ENCODE measurements at places on chromosomes 3 and 15.

- no peak for DNase-seq
Measured at GRCh38 chr3:20068512-20069177, 28.4 kb downstream of the KAT2B start.

- no peak for DNase-seq
Measured at GRCh38 chr3:88632226-88632625, 475.2 kb upstream of the EPHA3 start.

DNA sequence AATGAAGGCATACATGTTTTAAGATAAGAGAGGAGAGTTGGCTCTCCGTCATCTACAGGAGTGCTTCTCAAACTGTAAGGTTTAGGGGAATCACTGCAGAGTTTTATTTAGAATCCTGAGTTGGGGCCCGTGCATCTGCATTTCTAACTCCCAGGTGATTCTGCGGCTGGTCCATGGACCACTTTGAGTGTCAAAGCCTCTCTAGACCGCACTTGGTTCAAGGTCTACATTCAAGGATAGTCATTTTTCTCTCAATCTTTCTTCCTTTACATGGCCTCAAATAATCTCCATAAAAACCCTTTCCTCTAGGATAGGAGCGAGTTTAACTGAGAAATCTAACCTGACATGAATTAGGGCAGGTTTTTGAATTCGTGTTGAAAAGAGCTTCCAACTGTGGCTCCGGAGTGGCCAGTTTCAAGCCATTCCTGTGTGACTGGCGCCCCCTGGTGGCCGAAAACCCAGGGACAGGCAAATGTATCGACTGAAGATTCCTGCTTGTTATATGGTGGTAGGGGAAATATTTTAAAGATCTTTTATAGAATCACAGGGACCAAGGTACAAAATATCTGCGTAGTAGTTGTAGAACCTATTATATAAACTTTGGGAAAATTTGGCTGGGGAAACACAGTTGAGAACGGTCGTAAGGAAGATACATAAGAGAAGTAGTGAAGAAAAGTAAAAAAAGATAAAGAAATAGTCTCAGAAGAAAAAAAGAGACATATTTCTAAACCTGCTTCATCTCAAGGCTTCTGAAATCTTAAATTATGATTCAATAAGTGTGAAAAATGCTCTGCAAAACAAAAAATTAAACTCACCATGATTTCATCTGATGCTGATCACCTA is 11.9 kb downstream of the GABRR3 start:
- peak; percentile 93 for DNase-seq

- no peak for DNase-seq
Measured at GRCh38 chr3:179943117-179943880, 93.4 kb downstream of the PEX5L start.

- DNase-seq, result no peak
Measured at GRCh38 chr15:39586387-39587095, 5.7 kb downstream of the THBS1 start.

DNA sequence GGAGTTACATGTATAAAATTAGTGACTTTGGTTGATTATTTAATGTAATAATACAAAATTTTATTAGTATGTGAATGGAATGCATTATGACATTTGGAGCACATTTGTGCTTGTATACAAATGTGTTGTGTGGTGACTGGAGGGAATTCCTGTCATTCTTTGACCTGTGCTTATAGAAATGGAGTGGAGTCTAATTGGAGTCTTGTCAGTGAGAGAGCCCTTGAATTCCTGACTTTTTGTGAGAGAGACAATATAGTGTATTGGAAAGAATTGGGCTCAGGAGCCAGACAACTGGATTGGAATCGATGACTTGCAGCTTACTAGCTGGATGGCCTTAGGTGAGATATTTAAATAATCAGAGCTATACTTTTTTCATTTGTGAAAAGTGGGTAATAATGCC is 9.4 kb downstream of the TCF12 start:
- no peak for DNase-seq

DNA sequence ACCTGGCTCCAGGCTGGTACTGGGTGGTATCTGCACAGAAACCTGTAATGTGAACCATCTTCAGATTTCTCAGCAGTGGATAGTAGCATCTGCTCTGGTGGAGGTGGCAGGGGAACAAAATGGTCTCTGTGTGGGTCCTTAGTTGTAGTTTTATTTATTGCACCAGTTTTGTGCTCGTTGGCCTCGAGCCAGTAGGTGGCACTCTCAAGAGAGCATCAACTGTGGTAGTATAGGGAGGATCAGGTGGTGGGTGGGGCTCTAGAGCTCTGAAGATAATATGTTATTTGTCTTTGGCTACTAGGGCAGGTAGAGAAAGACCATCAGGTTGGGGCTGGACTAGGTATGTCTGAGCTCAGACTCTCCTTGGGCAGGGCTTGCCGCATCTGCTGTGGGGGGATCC is 254.0 kb upstream of the GPR149 start:
- no peak for DNase-seq

- DNase-seq, result no peak
Measured at GRCh38 chr3:159165961-159166360, 364.1 kb downstream of the MFSD1 start.

- no peak for DNase-seq
Measured at GRCh38 chr3:4340411-4341335, 37.5 kb downstream of the SETMAR start.

DNA sequence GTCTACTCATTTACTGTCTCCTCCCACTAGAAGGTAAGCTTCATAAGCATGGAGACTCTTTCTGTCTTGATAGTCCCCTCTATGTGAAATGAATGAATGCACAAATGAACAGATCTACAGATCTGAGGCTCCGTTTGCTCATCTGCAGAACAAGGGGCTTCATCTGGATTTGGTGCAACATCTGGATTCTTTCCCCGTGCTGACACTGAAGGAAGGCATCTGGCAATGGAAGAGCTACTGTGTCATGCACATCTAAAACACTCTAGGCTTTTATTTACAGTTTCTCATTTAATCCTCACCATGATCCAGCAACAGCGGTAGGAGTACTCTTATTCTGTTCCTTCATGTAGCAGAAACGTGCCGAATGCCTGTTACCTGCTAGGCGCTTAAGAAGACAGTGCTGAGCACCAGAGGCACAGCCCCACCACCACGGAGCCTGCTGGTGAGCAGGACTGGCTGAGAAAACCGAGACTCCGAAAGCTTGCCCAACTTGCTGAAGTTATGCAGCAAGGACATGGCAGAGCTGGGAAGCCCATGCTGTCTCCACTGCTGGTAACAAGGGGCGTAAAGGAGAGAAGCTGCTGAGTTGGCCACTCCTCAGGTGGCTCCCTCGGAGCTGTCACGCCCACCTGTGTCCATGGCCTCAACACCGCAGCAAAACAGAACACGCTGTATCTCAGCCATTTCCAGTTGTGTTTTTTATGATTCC is 31.1 kb downstream of the LSM3 start:
- no peak for DNase-seq

- DNase-seq, result peak; percentile 81
Measured at GRCh38 chr15:31391687-31392671, 65.3 kb downstream of the KLF13 start.

- no peak for DNase-seq
Measured at GRCh38 chr15:34358367-34358766, 8.6 kb downstream of the LPCAT4 start.

DNA sequence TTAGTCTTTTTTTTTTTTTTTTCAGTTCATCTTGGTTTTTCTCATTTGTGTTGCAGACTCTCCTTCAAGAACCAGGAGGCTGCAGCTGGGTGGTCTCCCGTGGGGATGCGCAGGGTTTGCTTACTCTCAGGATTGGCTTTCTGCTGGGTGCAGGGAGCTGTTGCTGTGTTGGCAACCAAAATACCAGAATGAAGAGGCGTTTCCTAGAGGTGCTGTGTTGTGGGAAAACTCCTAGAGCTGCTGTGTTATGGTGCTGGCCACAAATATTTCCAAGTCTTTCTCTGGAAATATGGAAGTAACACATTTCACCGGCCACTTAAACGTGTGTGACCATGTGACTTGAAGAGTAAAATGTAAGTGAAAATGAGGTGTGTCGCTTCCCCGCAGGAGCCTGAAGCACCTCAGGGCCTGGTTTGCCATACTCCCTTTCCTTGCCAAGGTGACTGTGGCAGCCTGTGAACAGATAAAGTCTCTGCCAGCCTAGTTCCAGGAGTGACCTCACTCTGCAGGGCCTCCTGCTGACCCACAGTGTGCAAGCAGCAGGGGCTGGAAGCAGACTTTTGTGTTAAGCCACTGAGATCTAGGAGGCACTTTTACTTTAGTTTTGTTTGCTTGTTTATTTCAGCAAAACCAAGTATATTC is 258.9 kb downstream of the ADAMTS17 start:
- DNase-seq, result no peak

DNA sequence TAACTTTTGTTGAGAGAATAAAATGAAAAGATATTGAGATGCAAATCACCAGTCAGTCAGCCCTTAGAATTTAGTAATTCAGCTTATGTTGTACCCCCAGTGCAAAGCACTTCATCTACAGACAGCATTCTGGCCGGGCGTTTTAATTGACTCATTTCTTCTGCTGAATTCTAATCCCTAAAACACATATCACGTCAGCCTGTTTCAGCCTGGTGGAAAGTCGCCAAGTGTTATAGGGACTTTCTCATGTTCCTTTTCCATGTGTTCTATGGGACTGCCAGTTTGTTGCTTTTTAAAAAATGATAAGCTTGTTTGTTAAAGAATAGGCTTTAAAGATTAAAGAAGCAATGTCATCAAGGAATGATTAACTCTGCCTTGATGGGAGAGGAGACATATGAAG is 169.7 kb upstream of the BFSP2 start:
- DNase-seq, result no peak

- DNase-seq, result no peak
Measured at GRCh38 chr3:101964861-101965260, 115.5 kb downstream of the NFKBIZ start.

GRCh38 chr3:37987315-37987697 is 3.3 kb upstream of the VILL start:
- no peak for DNase-seq

- DNase-seq, result no peak
Measured at GRCh38 chr3:113254171-113254947, 43.0 kb downstream of the BOC start.

- DNase-seq, result no peak
Measured at GRCh38 chr15:31228980-31229826, 97.4 kb upstream of the KLF13 start.

GRCh38 chr3:81048058-81048665 is 713.3 kb downstream of the GBE1 start:
- DNase-seq, result no peak

GRCh38 chr15:66252685-66253417 is 699 bp downstream of the MEGF11 start:
- no peak for DNase-seq

DNA sequence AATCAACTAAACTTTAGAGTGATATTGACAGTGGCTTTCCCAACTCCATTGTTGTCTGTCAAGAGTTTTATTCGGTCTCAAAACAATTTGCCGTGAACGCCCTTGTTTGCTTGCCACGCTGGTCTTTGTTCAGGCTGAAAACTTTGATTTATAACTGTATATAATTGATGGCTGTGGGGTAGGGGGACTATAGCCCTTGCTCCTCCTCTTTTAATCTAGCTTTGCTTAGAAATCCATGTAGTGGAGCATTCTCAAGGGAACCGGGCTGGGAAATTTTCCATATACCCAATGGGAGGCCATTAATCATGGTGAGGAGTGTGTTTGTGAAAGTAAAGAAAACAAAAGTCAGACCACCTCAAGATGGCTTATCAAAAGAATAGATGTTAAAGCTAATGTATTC is 339.8 kb upstream of the RARB start:
- DNase-seq, result no peak

DNA sequence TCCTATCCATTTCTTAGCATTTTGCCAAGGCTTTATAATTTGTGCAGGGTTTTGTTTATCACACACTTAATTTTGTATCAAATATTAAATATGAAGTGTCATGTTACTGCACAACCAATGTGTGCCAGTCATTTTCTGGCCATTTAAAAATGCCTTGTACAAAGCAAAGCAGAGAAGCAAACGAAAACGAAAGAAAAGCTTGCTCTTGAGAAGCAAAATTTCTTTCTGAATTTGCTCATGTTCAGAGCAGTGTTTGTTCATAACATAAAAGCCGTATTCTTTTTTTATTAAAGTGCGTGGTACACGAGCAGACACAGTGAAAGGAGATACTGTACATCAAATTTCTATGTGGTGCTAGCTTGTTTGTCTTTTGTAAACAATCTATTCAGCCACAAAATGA is 792.6 kb downstream of the NAALADL2 start:
- no peak for DNase-seq

GRCh38 chr3:37574177-37574943 is 287.3 kb upstream of the CTDSPL start:
- DNase-seq, result no peak

DNA sequence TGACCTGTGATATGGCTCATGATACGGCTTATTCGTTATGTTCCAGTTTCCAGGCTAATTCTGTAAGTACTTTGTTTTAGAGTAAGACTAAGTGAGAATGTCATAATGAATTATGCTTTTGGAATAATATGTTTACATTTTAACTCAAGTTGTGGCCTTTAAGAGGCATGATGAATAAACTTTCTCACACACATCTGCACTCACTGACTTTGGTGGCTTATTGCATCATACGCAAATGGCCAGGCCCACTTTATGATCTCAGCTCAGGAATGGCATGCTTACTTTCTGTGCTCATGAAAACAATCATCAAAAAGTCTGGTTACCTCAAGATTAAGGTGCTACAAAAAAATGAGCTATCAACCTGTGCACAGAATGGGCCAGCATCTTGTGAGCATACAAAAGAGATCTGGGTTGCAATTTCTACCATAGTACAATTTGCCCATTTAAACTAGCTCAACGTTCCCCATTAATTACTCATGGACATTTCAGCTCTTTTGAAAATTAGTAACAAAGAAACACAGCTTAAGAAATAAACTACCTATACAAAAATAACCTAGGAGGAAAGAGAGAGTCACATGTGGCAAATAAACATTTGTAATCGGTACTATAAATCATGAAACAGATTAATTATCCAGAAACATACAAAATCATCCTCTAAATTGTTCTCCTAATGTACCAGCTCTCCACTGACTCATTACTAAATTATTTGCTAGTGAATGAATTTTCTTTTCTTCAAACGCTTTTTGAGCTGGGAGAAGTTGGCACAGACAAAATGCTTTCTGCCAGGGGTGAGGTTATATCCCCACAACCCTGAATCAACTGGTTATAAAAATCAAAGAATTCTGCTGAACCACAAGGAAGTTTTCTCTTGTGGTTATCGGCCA is 439.0 kb upstream of the ADAMTS9 start:
- DNase-seq, result no peak

GRCh38 chr3:52053307-52054304 is 2.8 kb downstream of the DUSP7 start:
- DNase-seq, result no peak

- no peak for DNase-seq
Measured at GRCh38 chr3:98232489-98232888, 31.6 kb upstream of the OR5H6 start.

- no peak for DNase-seq
Measured at GRCh38 chr15:49988766-49989165, 130.3 kb downstream of the ATP8B4 start.

Data from T-helper 1 cell (primary cell).